GM19239 (cell line): ENCODE measurements at places on chromosomes 2 and 18.

GRCh38 chr2:128323555-128323931 is 4.9 kb upstream of the HS6ST1 start:
- no peak for DNase-seq

- no peak for DNase-seq
Observed at GRCh38 chr2:176891105-176891504, 321.5 kb upstream of the HNRNPA3 start.

GRCh38 chr2:195560209-195560895 is 96.7 kb upstream of the SLC39A10 start:
- DNase-seq: no peak

- DNase-seq: no peak
Observed at GRCh38 chr2:85439986-85440385, 21.5 kb downstream of the SH2D6 start.

GRCh38 chr2:117738991-117739839 is 75.3 kb upstream of the DDX18 start:
- no peak for DNase-seq

- DNase-seq: no peak
Observed at GRCh38 chr18:55228191-55228590, 268.9 kb upstream of the CCDC68 start.

- no peak for DNase-seq
Observed at GRCh38 chr2:15260835-15261234, 300.3 kb downstream of the NBAS start.

DNA sequence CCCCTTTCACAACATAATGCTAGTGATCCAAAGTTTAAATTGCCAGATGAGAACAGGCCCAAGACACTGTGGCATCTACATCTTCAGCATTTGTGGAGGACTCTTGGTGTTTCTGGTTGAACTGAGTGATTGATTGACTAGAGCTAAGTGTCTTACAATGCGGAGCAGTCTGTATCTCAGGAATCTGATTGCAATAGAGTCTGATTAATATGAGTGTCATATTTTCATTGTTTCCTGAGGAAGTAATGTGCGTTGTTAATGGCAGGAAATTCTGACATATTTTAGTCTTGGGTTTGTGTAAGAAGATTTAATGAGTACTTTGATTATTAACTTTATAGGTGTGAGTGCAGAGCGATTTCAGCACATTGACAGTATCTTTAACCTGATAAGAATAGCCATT is 82.0 kb upstream of the PROKR1 start:
- DNase-seq: no peak

GRCh38 chr2:100039291-100039980 is 103.0 kb downstream of the AFF3 start:
- DNase-seq: no peak

GRCh38 chr2:234300391-234300925 is 196.4 kb downstream of the ARL4C start:
- no peak for DNase-seq

GRCh38 chr2:26001743-26002351 is 19.6 kb upstream of the KIF3C start:
- no peak for DNase-seq

GRCh38 chr2:19218166-19218565 is 140.3 kb downstream of the OSR1 start:
- no peak for DNase-seq

GRCh38 chr2:126368758-126369157 is 287.2 kb upstream of the GYPC start:
- no peak for DNase-seq

GRCh38 chr2:154526234-154526633 is 172.3 kb upstream of the KCNJ3 start:
- no peak for DNase-seq

DNA sequence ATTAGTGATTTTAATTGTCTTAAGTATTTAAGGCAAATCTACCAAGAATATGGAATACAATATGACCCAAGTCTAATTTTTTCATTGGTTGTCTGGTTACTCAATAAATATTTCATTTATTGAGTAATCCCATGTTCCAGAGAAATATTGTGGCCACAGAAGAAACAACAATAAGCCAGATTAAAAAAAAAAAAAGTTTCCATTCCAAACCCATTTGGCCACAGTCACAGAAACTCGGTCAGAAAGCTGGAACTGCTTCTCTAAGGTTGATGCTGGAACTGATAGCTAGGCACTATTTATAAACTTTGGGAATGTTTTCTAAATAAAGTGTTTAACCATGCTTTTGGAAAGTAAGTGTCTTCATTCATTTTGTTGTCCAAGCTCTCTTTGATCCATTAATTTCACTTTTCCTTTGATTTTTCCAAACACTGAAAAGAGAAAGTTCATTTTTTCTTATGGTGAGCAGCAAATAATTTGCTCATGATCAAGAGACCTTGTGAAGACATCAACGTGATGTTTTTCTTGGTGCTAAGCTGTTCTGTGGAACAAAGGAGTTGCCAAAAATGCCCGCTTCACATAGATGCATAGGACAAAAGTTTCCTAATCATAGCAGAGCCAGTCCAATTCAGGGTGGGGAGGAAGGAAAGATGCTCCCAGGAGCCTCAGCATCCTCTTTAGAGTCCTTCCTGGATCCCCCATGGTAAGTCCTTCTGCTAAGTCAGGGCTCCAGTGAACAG is 72.1 kb upstream of the CCBE1 start:
- no peak for DNase-seq
